ENCODE measurements at places on chromosomes 13 and 19. TPM values are rescaled to one million over a fixed set of nuclear protein-coding genes. Genes with fewer than 3 reads are reported as not detected.

Gene LRRC63
- polyA plus RNA-seq = 0.03 TPM

Gene PSG7
- 0.05 TPM for polyA plus RNA-seq

Gene COX6B1
- polyA plus RNA-seq = 708 TPM

Gene SBK3
- not detected for polyA plus RNA-seq

Gene PRSS57
- polyA plus RNA-seq = not detected

Gene GNG8
- polyA plus RNA-seq = not detected

Gene SPACA4
- polyA plus RNA-seq = not detected

Gene CRTC1
- polyA plus RNA-seq = 2.2 TPM

Gene EPS8L1
- polyA plus RNA-seq = 29.8 TPM

Gene GPI
- polyA plus RNA-seq = 344 TPM

Gene LGALS14
- polyA plus RNA-seq = not detected

Gene CD37
- not detected for polyA plus RNA-seq

Gene DMWD
- 17.0 TPM for polyA plus RNA-seq

Gene PPFIA3
- polyA plus RNA-seq = 2.4 TPM

All from mammary epithelial cell (primary cell).